ENCODE measurements at places on chromosomes 6 and 20. TPM values are rescaled to one million over a fixed set of nuclear protein-coding genes. Genes with fewer than 3 reads are reported as not detected.
A peak's percentile ranks its signal among the peaks of the same experiment; 100 is the strongest.

- peaks cover 84% of the 10 kb centered on the region for H3K4me1 ChIP-seq
- H3K27ac ChIP-seq = peak overlapping the region; percentile 98
- no peaks in the 10 kb centered on the region for H3K27me3 ChIP-seq
- H3K4me3 ChIP-seq = peak overlapping the region; percentile 62
- DNase-seq = no peak
- no peaks in the 10 kb centered on the region for H3K36me3 ChIP-seq
These were observed 143.2 kb upstream of the ZNF217 start for GRCh38 chr20:53736757-53737395.

DNA sequence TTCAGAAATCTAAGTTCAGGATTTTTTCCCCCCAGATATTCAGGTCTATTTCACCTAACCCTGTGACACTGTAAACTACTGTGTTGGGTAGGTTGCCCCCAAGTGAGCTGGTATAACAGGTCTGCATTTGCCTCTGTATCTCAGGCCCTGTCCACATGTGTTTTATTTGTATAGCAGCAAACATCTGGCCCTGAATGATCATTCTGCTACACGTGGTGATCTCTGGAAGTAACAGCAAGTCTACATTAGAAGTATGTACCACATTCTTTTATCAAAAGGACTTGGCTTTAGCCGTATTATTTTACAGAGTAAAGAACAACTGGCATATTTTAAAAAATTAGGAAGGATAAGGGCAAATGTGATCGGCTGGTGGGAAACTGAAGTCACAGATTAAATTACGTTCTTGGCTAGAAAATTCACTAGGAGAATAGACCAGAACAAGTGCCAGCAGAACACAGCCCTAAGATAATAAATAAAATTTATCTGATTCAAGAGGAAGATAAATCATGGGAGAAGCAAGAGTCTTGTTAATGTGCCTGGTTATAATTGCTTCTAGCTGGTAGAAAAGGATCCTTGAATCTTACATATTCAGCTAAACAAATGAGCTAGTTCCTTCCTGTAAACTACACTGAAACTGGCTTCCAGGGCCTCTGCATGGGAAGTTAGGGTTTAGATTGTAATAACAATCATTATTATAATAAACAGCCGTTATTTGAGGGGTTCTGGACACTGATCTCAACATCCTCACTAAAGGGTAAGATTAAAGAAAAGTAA, 192.1 kb downstream of the SAMD5 start:
- H3K27ac ChIP-seq = no peak overlapping the region
- H3K36me3 ChIP-seq = no peaks in the 10 kb centered on the region
- H3K4me3 ChIP-seq = no peak overlapping the region
- DNase-seq = no peak
- H3K4me1 ChIP-seq = peaks cover 10% of the 10 kb centered on the region
- H3K27me3 ChIP-seq = no peaks in the 10 kb centered on the region

- no peak for DNase-seq
- H3K27ac ChIP-seq = no peak overlapping the region
- no peaks in the 10 kb centered on the region for H3K36me3 ChIP-seq
- H3K4me3 ChIP-seq = no peak overlapping the region
- no peaks in the 10 kb centered on the region for H3K27me3 ChIP-seq
These were observed 96.9 kb upstream of the ADTRP start for GRCh38 chr6:11875325-11876109.

DNA sequence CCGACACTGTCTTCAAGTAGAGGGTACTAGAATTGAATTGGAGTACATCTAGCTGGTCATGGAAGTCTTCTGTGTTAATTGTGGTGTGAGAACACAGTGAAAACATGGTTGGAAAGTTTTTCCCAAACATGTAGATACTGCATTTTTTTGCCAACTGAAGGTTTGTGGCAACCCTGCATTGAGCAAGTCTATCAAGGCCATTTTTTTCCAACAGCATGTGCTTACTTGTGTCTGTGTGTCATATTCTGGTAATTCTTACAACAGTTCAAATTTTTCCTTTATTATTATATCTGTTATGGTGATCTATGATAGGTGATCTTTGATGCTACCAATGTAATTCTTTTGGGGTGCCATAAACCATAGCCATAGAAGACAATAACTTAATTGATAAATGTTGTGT, 147.0 kb downstream of the MYB start:
- no peak overlapping the region for H3K4me3 ChIP-seq
- no peak overlapping the region for H3K27ac ChIP-seq
- no peaks in the 10 kb centered on the region for H3K4me1 ChIP-seq
- no peaks in the 10 kb centered on the region for H3K27me3 ChIP-seq

- H3K27me3 ChIP-seq = no peaks in the 10 kb centered on the region
- peak; percentile 83 for DNase-seq
- no peaks in the 10 kb centered on the region for H3K4me1 ChIP-seq
- H3K4me3 ChIP-seq = no peak overlapping the region
- no peaks in the 10 kb centered on the region for H3K36me3 ChIP-seq
- no peak overlapping the region for H3K27ac ChIP-seq
These were observed 19.0 kb upstream of the DOK5 start for GRCh38 chr20:54456423-54456822.

- H3K27me3 ChIP-seq = no peaks in the 10 kb centered on the region
- no peak for DNase-seq
- H3K4me1 ChIP-seq = no peaks in the 10 kb centered on the region
These were observed 1.3 kb upstream of the CNR1 start for GRCh38 chr6:88167352-88167937.

DNA sequence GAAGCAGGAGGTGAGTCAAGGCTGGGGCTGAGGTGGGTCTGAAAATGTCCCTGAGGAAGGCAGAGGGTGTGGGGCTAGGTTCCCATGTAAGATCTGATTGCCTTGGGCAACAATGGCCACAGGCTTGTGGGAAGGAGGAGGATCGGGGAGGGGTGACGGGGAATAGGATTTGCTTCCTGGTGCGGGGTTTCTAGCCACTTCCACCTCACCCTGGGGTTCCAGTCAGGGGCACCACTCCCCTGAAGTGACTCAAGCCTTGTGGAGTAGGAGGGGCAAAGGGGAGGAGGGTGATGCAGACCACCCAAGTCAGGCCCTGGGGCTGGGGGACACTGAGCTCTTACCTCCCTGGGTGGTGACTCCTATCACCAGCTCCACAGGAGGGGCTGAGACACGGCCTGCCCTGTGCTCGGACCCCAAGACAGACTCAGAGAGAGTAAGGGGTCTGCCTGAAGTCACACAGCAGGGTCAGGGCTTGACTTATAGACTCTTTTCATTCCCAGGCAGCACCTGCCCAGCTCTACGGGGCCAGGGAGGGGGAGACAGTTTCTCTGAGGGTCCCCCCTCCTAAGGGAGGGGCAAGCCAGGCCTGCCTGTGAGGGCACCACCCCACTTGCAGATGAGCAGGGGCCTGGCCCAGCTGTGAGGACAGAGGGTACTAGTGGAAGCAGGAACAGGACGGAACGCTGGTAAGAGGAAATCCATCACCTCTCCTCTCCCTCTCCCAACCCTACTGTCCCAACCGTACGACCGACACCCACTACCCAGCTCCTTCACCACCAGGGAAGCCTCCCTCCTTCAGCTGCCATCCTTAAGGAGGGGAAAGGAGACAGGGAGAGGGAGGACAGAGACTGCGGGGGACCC, 12.4 kb upstream of the SPDEF start:
- no peak overlapping the region for H3K4me3 ChIP-seq
- peaks cover 24% of the 10 kb centered on the region for H3K4me1 ChIP-seq
- DNase-seq = peak; percentile 83
- peak overlapping the region; percentile 80 for H3K27ac ChIP-seq
- no peaks in the 10 kb centered on the region for H3K27me3 ChIP-seq

DNA sequence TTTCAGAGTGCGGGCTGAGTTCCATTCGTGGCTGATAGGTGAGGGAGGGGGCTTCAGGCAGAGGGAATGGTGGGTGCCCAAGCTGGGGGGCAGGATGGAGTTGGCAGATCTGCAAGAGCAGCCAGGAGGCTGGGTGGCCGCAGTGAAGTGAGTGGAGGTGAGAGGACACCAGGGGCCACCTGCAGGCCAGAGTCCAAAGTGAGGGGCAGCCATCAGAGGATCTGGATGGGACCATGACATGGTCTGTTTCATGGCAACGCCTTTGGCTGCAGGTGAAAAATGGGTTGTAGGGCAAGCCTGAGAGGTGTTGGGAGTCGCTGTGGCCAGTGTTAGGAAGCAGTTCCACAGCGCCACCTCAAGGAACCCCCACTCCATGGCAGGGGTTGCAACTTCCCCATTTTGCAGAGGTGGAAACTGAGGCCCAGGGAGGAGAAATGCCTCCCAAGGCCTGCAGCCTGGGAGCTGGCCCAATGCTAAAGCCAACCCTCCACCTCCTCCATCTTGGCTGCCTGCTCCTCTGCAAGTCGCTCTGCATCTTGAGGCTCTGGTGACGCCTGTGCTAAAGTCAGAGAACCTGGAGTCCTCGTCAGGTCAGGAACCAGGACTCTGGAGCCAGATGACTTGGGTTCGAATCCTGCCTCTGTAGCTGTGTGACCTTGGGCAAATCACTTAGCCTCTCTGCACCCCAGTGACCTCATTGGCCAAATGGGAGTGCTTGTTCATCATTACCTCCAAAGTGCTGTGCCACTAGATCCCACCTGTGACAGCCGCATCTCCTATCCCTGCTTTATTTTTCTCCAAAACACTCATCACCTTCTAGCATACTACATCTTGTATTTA, 153.8 kb downstream of the CEBPB start:
- H3K27me3 ChIP-seq = no peaks in the 10 kb centered on the region
- H3K36me3 ChIP-seq = no peaks in the 10 kb centered on the region
- H3K4me1 ChIP-seq = peaks cover 48% of the 10 kb centered on the region
- H3K27ac ChIP-seq = no peak overlapping the region
- no peak for DNase-seq

GRCh38 chr6:138487102-138487604, 12.1 kb downstream of the NHSL1 start:
- 0 out of 2 replicates have a peak, but pooled peaks cover 5% of the 10 kb centered on the region for H3K4me1 ChIP-seq
- H3K4me3 ChIP-seq = no peak overlapping the region
- no peak overlapping the region for H3K27ac ChIP-seq
- no peaks in the 10 kb centered on the region for H3K27me3 ChIP-seq
- no peak for DNase-seq

MICB gene
- total RNA-seq = 37.8 TPM

CTCFL gene
- not detected for total RNA-seq

Measured in PC-9 (cell line).